ENCODE measurements at places on chromosomes 12 and 14.

GRCh38 chr14:46651526-46652144 is at the start of gene RPL10L:
RPL10L (minus strand) TSS chr14:46651781; CDS start chr14:46651736, 45 bp downstream.
- DNase-seq: no peak

- no peak for DNase-seq
These were observed 113.6 kb upstream of the SFSWAP start for GRCh38 chr12:131597333-131597732.

DNA sequence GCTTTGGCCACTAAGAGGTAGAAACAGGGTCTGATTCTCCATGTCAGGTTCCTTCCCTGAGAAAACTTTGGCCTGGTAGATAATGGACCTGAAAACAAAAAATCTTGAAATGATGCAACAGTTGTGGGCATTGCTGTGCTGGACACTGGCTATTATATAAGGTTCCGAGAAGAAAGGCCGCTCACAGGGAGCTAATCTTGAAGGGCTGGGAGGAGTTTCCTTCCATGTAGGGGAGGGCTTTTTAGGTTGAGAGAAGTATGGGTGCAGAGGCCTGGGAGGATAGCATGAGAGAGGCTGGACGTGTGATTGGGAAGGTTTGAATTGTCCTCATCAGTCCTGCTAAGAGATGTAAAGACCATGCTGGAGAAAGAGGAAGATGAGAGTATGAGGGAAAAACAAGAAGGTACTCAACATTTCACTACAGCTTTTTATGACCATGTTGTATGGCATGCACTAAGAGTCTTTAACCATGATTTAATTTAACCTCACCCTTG is 11.6 kb downstream of the LRRK2 start:
- DNase-seq: no peak

GRCh38 chr12:111997300-111997699 is 15.7 kb downstream of the TMEM116 start:
- DNase-seq: no peak

DNA sequence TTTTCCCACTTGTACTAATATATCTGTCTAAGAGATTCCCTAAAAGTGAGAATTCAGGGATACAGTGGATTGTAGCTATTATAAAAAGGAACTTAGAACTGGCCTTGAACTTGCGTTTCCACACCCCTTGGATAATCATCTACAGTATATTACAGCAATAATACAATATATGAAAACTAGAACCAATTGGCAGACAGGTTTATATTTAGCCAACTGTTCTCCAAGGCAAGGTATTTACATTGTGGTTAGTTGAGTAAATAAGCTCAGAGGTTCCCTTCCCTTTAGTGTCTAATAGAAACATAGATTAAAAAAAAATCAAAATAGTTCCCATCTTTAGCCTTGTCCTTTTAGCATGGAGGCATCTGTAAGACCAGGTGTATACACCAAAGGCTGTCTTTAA is 42.1 kb downstream of the LIMA1 start:
- no peak for DNase-seq

DNA sequence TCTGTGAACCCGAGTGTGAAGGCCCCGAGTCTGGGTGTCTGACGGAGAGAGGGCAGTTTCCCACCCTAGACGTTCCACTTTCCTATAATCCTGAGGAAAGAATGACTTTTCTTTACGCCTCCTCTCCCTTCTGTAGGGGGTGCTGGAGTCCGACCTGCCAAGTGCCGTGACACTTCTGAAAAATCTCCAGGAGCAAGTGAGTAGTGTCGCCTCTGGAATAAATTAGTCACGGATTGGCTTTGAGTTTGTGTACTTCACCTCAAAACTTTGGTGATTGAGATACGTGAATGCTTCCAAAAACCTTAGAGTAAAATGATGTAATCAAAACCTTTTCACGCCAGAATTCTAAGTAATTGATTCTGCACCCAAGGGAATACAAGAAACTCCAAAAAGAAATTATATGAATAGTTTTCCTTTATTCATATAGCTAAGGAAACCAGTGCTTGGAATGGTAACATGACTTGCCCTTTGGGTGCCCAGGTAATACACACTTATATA is 452 bp downstream of the NGDN start:
- DNase-seq: no peak

Data from stimulated activated CD4-positive, alpha-beta T cell treated with anti-CD3 and anti-CD28 coated beads, Interleukin-15, amount 100 ng/mL, for 48 hours (primary cell).